Fibroblast of the aortic adventitia (primary cell): ENCODE measurements at places on chromosomes 1 and 21.

DNA sequence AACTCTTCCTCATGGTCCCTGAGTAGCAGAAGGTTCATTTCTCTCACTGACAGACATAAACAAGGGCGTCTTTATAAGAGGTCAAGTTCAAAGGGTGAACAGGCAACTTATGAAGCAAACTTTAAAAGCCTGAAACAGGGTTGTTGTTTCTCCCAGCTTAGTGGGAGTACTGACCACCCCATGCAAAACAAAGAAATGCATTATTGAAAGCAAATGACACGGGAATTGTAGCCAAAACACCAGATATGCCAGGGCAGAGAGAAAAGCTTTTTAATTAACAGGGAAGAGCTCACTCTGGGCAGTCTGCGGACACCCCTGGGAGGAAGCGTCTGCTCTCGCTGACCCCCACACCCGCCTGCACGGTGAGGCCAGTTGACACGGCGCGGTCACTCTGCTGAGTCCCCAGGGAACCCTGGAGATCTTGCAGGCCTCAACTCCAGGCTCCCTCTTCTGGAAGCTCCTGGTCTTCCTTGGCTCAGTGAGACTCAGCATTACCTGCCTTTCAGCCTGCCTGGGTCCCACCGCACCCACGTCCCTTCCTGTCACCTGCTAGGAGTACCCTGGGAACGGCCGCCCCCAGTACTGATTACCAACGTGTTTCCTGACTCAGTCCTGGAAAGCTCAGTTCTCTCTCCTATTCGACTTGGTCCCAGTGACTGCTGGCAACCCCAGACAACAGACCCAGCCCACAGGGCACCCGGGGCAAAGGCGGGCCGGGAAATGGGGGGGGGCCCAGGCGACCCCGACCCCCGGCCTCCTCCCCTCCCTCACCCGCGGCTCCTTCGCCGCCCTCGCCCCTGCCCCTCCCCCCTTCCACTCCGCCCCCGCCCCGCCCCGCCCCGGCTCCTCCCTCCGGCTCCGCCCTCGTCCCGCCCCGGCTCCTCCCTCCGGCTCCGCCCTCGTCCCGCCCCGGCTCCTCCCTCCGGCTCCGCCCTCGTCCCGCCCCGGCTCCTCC lies 972 bp downstream of the CFAP410 start:
- DNase-seq = peak; percentile 46

- DNase-seq = no peak
These were observed 10.1 kb upstream of the SERTAD4 start for GRCh38 chr1:210222340-210223006.

DNA sequence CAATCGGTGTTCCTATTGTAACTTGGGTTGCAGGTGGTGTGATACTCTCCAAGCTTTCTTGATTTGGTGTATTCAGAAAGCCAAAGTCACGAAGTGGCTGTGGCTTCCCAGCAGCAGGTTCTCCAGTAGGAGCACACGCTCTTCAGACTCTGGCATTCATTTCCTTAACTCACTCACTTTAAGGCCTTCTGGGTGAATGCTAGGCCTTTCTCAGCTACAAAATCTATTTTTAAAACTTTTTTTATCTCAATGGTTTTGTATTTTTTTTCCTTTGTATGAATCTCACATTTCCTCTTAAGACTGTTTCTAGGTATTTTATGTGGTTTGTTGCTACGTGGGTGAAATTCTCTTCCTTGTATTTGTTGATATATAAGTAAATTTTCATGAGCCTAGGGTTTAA lies 22.9 kb upstream of the PKN2 start:
- peak; percentile 16 for DNase-seq

GRCh38 chr1:153752571-153753195 lies 22.5 kb upstream of the SLC27A3 start:
- peak; percentile 98 for DNase-seq

GRCh38 chr1:94648225-94649007 lies 106.9 kb upstream of the F3 start:
- DNase-seq = peak; percentile 98

GRCh38 chr1:44024903-44025525 lies 6.2 kb downstream of the SLC6A9 start:
- no peak for DNase-seq

DNA sequence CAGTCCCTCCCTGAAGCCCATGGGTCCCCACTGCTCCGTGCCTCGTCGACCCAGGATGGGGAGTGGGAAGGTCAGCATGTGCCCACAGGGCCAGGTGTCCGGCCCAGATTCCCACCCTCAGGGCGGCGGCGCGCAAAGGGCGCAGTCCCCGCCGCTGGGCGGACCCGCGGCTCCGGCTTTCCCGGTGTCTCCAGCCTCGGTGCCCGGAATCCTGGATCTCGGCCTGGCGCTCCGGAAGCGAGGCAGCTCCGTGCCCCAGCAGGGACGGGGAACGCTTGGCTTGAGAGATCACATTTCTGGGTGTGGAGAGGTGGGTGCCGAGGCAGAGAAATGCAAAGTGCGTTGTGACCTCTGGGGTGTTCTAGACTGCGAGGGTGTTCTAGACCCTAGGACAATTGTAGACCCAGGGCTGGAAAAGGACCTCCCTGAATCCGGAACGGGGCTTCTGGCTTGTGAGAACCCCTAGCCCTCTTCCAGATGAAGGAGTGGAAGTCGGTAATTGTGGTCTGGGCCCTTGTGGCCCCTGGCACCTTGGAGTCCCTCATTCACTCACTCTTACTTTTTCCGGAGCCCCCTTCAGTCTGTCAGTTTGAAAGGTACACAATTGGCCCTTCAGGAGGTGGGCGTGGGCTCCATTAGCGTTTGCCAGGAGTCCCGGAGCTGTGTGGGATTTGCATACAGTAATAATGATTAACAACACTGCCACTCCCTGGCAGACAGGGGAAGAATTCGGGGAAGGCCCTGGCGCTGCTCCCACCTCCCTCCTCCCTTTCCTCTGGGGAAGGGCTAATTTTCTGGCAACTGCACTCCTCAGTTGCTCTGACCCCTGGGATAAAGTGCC lies 1.6 kb upstream of the KCND3 start:
- DNase-seq = peak; percentile 35

DNA sequence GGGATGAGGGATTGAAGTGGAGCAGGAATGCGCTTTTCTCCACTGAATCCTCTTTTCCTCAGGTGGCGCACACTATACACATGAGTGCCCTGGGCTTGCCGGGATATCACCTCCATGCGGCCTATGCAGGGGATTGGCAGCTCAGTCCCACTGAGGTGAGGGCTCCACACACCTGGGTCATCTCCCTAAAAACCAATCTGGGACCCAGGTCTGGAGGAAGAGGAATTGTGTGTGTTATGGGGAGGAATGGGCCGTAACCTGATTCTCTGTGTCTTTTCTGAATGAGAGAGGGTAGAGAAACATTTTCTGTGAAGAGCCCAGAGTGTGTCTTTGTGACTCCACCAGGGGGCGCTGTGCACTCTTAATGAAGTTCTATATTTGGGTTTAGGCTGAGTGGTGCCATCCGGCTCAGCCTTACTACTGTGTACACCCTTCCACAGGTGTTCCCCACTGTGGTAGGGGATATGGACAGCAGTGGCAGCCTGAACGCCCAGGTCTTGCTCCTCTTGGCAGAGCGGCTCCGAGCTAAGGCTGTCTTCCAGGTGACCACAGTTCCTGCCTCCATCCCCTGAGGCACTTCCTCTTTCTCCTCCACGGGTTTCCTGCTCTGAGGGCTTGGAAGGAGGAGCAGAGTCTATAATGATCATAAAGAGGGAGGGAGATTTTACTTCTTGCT lies 1.5 kb downstream of the TOMM40L start:
- peak; percentile 82 for DNase-seq

DNA sequence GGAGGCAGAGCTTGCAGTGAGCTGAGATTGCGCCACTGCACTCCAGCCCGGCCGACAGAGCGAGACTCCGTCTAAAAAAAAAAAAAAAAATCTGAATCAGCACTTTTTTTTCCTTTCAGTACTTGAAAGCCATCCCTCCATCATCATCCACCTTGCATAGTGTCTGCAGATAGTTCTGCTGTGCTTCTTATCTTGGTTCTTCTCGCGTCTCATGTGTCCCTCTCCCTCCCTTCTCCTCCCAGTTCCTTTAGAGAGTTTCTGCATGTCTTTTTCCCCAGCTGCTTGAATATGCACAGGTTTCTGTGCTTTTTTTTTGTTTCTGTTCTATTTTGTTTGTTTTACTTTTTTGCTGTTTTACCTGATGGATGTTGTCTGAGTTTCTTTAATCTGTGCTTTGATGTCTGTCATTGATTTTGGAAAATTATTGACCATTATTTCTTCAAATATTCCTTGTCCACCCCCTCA lies 3.9 kb upstream of the COL18A1 start:
- DNase-seq = no peak

DNA sequence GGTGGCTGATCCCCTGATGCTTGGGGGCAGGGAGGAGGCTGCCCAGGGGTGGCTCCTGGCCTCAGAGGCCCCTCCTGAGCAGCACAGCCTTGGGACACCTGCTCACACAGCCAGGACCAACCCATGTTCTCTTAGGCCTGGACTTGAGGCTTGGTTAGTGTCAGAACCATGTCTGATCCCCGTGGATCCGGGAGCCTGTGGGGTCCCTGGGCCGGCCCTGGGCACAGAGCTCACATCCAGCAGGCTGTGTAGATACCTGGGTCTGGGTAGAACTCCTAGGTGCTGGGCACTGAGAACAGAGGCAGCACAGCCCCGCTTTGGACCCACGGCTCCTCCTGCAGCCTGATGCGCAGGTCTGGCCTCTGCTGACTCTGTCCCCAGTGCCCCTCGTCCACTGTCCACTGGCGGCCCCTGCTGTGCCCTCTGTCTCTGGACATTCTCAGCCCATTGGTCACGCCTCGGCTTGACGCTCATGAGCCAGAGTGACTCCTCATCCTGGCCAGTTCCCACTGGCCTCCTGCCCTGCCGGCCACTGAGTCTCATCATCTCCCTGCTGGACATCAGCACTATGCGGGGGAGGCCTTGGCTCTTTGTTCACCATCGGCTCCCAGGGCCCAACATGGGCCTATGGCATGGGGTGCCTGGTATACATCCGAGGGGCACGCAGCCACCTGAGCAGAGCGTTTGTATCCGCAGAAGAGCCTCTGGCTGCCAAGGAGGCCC lies 70.2 kb downstream of the TRIM11 start:
- no peak for DNase-seq

DNA sequence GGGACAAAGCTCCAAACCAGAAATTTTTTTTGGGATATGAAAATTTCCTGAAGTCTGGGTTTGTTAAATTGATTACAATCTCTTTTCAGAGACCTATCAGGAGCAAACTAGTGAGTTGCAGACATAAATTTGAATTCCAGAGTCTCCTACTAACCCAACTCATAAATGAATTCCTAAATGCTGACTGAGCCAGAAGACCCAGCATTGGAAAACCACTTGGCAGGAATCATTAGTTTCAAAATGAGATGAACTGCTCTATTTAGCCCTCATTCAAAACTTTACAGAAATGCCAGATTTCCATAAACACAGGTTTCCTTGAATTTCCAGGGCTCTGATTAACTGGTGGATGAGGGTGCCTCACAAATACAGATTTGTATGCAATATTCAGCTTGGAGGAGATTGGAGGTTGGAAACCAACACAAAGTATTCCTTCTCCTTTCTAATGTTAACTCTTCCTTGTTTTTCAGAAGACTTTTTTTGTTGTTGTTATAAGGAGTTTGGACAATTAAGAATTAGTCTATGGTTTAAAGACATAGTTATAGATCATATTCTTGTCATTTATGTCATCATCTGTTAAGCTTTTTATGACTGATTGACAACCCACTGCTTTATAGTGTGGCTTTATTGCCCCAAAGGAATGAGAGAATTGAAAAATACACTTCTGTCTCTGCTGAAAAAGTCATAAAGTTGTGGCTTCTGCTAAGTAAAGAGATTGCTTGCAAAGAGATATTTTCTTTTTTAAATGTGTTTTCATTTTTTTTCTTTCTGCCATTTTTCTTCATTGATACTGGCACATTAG lies 222.8 kb downstream of the HLX start:
- DNase-seq = peak; percentile 83

- peak; percentile 53 for DNase-seq
These were observed 4.4 kb downstream of the GADD45A start for GRCh38 chr1:67689267-67690017.

- DNase-seq = no peak
These were observed 71.7 kb downstream of the CD46 start for GRCh38 chr1:207823531-207823879.

DNA sequence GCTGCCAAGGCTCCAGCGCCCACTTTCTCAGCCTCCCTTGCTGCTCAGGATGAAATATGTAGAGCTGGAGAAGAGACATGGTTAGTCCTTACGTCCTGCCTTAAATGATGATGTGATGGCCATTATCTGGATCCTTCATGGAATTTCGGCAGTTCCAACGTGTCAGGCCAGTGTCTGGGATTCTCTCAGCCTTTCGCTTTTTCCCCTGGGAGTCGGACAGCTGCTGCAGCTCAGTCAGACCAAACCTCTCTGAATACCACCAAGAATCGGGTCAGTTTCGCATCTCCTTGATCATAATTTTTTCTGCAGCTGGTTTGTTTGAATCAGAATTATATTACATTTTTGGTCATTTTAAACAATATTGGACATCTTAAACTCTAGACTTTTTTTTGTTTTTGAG lies 22.3 kb upstream of the KLHDC8A start:
- DNase-seq = no peak

DNA sequence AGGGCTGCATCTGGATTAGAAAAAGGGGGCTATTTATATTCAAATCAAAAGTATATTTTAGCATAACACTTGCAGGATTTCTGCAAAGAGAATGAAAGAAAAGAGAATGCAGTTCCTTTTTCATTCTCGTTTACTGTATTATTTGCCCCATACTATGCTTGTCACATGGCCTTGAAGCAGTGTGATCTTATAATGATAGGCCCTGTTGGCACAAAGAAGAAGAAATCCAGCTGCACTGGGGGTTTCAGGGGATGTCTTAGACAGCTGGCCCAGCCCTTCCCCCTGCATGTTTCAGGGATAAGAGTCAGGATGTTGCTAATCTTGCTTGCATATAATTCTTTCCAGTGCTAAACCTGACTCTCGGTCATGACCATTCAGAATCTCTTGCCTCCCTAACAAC lies 369.5 kb downstream of the SEC16B start:
- no peak for DNase-seq

DNA sequence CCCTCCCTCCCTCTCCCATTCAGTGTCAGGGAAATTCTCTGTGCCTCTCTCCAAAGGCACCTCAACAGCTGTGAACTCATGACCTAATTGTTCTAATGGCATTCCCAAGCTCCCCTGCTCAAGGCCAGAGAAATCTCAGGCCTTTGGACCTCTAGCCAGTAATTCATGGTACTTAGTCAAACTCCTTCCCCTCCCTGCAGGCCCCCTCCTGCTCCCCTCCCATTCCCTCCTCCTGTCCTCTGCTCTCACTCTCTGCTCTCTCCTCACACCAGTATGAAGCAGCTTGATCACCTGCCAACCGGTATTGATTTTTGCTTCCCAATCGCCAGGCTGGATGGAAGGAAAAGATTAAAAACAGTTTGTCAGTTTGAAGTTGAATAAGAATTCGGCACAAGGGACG lies 370.5 kb upstream of the PBX1 start:
- no peak for DNase-seq

GRCh38 chr1:223233410-223234169 lies 90.5 kb upstream of the TLR5 start:
- DNase-seq = peak; percentile 87
